ENCODE measurements at places on chromosomes 12 and 14.

- DNase-seq: no peak
Observed at GRCh38 chr14:103542605-103543088, 13.7 kb downstream of the TRMT61A start.

- no peak for DNase-seq
Observed at GRCh38 chr14:89933002-89933401, 21.5 kb downstream of the EFCAB11 start.

GRCh38 chr12:20629414-20630156 lies 65.5 kb upstream of the SLCO1C1 start:
- DNase-seq: peak; percentile 2

- no peak for DNase-seq
Observed at GRCh38 chr12:131052929-131053328, 99.2 kb downstream of the ADGRD1 start.

DNA sequence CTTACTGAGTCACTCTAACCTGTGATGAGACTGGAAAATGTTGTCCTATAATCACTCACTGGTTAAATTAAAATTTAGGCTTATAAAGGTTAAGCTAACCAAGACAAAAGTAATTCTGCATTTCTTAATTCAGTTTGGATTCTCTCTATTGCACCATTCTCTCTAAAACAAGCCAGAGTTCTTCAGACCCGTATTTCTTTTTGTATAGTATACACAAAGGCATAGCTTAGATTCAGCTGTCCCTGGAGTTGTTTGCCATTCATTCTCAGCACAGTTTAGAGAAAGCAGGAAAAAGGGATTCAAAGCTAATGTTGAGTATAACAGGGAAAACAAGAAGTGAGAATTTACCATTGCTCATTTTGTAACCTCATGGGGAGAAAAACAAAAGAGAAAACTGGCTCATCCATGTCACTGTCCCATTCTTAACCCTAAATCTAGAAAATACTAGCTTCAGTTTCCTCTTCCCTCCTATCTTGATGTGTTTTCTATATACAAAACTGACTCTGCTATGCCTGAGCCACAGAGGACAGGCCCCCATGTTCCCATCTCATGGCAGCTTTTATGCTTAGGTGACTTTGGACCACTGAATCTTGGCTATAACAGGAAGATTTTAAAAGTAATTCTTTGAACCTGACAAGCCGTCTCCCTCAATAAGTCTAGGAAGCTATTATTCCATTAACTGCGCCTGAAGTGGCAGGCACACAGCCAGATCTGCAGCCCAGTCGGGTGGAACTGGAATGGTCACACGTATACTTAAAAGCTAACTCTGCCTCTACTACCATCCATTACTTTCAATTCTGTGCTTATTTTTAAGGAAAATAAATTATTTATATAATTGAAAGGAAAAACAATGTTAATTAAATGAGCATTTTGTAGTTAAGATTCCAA lies 7.0 kb downstream of the AREL1 start:
- DNase-seq: no peak

GRCh38 chr12:100399095-100399494 lies 42.2 kb downstream of the SLC17A8 start:
- DNase-seq: peak; percentile 46

DNA sequence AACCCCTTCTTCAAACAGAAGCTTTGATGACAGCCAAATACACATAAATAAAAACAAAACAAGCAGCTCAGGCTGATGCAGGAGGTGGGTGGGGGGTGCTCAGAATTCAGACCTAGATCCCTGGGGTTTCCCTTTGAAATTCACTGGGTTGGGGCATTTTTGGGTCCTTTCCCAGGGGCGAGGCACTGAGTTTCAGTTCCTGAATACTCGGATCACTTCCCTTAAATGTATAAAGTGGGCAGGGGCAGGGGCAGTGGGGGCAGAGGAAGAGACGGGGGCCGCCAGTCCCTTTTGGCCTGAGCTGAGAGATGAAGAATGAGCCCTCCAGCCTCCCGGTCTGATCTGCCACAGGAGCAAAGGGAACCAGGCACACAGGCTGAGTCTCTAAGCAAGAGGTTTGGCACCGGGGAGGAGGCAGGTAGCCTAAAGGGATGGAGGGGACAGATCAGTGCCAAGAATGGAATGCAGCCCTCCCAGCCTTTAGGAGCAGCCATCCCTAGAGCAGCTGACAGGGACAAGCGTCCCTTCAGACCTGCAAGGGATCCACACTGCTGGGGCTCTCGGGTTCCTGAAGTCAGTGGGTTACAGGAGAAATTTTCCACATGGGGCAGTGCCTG lies 20.3 kb downstream of the KDM2B start:
- DNase-seq: no peak

- no peak for DNase-seq
Observed at GRCh38 chr12:58529897-58530741, 390.2 kb downstream of the LRIG3 start.

- DNase-seq: no peak
Observed at GRCh38 chr14:23443411-23443812, 8.0 kb upstream of the MYH7 start.
